CD8-positive, alpha-beta memory T cell (primary cell): ENCODE measurements at places on chromosomes 2 and 18. TPM values are rescaled to one million over a fixed set of nuclear protein-coding genes. Genes with fewer than 3 reads are reported as not detected.

The CXCR4 gene
- total RNA-seq = 106 TPM

The HOXD9 gene
- not detected for total RNA-seq

The INPP1 gene
- total RNA-seq = 15.9 TPM

The TACR1 gene
- total RNA-seq = not detected

The MC4R gene
- not detected for total RNA-seq

The CCDC148 gene
- not detected for total RNA-seq

The TCF23 gene
- total RNA-seq = not detected

DNA sequence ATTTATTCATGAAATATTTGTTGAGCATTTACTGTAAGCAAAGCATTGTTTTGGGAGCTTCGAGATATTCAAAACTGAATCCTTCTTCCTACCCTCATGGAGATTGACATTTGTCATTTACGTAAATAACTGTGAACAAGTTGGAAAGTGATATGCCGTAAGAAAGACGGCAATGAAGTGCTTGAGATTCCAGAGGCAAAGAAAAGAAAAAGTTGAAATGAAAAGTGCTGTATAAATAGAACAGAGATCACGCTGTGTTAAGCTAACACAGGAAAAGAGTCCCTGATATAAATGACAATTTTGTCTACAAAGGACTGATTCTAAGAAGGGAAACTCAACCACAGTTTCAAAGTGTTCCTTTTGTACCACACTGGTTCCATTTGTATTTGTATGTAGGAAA lies 1.8 kb downstream of the CHRNA1 start:
- DNase-seq = no peak

DNA sequence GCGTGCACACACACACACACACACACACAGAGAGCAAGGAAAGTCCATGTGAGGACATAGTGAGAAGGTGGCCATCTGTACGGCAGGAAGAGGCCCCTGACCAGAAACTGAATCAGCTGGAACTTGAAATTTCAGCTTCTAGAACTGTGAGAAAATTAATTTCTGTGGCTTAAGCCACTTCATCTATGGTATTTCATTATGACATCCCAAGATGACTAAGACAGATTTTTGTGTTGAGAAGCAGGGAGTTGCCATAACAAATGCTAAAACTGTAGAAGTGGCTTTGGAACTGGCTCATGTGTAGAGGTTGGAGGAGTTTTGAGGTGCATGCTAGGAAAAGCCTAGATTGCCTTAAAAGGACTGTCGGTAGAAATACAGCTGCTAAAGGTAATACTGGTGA lies 63.4 kb upstream of the ZBTB7C start:
- no peak for DNase-seq

GRCh38 chr2:148022351-148022750 lies 1.5 kb downstream of the MBD5 start:
- no peak for DNase-seq

DNA sequence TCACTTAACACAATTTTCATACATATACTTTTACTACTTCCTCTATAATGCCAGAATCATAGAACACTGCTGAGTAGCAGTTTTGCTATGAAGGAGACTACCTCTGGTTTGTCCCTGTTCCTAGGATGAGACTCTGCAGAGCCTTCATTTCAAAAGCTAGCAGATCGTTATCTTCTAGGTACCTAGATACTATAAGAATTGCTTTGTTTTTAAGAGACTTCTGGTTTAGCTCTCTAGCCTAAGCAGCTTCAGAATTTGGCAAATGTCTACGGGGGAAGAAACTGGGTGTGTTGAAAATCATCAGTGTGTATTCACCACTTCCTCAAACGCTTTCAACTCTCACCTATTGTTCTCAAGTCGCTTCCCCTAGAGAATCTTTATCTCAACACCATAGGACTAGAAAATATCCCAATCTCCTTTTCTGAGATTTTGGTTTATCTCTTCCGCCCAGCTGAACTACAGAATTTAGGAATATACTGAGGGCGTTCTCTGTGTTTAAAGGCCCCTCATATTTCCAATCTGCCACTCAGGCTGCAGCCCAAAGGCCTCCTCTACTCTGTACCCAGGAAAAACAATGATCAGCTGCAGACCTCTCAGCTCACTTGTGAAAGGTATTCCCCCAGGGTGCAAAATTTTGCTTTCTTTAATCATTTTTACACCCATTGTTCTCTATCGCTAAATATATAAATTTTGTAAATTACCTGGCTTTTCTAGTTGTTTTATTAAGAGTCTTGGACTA lies 28.7 kb downstream of the SMAD2 start:
- peak; percentile 58 for DNase-seq

GRCh38 chr2:190822043-190822442 lies 58.6 kb upstream of the GLS start:
- no peak for DNase-seq

DNA sequence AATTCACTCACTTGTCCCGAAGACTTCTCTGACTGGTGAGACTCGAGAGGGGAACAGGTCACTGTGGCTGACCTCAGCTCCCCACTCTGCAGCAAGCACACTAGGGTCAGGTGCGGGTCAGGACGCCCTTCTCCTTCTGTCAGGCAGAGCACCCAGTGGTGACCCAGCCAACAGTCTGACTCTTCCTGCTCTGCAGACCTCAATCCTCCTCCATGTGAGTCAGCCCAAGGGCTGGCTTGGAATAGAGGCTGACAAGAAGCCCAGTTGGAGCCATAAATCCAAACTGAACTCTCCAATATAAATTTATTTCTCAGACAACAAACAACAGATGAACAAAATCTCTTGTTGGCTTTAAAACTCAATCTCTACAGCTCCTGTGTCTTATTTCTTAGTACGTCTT lies 253.1 kb downstream of the SH3BP4 start:
- DNase-seq = no peak

GRCh38 chr2:101972621-101973434 lies 18.9 kb upstream of the IL1R2 start:
- DNase-seq = no peak

- DNase-seq = no peak
Observed at GRCh38 chr2:144975881-144976280, 456.0 kb upstream of the ZEB2 start.

DNA sequence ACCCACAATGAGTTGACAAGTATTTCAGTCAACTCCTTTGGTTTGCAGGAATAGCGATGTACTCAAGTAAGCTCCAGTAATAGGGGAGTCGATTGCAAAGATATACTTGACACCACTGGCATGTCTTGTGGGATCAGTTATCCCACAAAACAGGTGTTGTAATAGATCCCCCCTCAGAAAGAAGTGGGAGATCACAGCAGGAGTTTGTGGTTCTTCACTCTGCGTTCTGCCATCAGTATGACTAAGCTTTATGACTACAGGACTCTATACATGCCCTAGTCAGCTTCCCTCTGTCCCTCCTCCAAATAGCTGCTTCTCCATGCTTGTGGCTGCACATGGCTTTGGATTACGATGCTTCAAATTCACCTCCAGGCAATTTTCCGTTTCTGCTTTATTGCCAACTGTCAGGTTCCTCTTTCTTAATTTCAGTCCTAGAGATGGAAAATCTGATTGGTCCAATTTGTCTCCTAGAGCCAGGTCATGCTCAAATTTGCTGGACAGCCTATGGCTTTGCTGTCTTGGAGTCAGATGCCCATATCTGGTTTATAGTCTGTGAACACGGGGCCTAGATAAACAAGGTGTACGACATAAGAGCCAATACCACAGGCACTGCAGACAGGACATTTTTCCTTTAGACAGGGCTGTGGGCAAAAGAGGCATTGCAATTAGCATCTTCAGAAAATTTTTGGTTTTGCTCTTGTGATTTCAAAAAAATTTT lies 221.7 kb downstream of the PAX3 start:
- DNase-seq = no peak

DNA sequence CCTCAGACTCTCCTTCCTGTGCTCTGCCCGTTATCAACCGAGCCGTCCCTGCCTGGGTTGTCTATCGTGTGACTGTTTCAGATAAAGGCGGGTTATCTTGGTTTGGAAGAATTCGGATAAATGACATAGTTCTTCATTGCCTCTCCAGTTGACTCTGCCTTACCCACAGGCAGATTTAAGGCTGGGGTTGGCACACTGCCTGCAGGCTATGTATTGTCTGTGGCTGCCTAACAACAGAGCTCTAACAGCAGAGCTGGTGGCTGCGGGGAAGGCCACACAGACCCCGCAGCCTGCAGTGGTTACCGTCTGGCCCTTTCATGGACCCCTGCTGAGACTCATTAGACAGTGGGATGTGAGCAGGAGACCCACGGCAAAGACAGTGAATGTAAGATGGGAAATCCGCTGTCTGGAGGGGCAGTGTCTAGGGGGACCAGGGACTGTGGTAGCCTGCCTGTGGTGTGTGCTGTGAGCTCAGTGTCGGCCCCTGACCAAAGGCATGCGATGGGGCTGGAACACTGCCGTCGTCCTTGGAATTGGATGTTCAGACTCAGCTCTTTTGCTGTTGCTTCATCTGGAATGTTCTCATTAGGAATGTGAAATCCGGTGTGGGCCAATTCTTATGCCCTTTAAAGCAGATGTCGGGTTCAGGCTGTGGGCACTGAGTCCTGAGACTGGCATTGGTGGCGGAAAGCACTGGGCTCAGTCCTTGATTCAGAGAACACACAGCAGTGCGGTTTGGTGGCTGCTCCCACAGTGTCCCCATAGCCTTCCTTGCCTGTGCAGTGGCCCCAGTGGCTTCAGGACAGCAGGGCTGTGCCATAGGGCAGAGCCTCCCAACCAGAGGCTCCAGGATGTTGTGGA lies 44.5 kb downstream of the SH3RF3 start:
- no peak for DNase-seq

DNA sequence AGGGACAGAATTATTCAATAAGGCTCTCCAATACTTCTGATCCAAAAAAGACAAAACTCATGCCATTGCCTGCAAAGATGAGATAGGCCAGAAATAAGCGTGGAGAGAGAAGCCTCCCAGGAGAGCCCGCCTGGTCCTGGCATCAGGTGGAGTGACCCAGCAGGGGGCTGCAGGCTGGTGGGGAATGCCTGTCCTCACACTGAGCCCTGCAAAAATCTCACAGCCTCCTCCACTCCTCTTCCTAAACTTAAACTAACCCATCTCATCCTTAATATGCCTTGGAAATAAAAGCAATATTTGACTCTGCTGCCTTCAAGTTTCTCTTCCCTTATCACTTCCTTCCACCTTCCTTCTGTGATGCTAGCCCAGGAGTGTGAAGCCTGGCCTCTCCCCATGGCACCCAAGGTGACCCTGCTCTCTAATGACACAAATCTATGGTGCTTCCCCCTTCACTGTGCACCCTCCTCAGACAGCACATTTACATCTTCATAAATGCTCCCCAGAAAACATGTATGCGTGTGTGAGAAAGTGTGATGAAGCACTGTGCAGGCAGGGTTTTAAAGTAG lies 218.4 kb downstream of the ANAPC1 start:
- no peak for DNase-seq

DNA sequence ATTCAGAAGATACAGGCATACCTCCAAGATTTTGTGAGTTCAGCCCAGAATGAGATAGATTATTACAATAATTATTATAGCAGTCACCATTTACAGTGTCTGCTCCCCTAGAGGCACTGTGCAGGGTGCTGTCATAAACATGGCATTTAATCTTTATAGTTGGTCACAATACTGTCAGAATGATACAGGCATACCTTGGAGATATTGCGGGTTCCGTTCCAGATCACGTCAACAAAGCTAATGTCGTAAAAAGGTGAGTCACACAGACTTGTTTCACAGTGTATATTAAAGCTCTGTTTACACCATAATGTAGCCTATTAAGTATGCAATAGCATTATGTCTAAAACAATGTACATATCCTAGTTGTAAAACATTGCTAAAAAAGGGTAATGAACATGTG lies 45.6 kb downstream of the ZRANB3 start:
- no peak for DNase-seq

DNA sequence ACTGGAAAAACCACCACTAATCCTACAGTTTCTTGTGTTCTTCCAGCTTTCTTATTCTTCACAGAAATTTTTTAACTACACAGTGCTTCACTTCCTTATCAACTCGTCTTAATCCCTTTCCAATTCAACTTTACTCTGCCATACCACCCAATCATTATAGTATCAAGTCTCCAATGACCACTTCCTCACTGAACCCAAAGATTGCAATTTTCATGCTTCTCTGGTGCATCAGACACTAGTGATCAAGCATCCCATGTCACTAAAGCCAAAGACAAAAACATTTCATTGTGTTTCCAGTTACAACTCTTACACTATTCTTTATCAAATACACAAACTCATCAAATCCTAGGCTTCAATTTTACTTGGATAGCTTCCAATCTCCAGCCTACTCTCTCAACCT lies 9.5 kb downstream of the CHAC2 start:
- no peak for DNase-seq

DNA sequence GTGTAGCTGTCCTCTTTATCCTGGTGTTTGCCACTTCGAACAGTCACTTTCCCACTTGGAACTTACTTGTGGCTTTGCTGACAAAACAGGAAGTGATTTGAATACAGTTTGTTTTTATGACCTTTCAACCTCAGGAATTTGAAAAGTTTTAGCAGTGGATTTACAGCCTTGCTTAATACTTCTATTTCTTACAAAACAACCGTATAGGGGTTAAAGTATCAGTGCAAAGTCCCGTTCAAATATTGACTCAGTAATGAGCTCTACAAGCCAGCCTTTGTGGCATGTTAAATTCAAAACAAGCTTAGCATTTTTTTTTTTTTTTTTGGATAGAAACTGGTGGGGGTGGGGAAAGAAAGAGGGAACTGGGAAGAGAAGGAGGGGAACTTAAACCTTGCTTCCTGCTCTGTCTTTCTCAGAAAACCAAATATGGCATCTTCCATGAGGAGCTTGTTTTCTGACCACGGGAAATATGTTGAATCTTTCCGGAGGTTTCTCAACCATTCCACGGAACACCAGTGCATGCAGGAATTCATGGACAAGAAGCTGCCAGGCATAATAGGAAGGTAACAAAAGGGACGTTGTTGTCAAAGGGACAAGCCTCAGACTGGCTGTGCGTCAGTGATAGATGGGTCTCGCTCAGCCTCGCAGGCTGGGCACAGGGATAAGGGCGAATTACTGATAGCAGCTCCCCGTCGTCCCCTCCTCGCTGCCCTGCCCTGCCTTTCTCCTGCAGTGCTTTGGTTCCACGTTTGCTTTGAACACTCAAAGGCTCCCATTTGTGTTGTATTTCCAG lies at the start of gene HNMT:
Gene HNMT, plus strand, starts transcription at position 408 of the 793 bp plus-strand sequence. Its CDS starts 19 bp downstream, at position 427.
- DNase-seq = no peak

- no peak for DNase-seq
Observed at GRCh38 chr18:80145196-80145804, 36.2 kb downstream of the ADNP2 start.

GRCh38 chr2:44016282-44016681 lies 20.5 kb upstream of the LRPPRC start:
- DNase-seq = no peak

- DNase-seq = no peak
Observed at GRCh38 chr18:3816610-3817363, 366.8 kb downstream of the TGIF1 start.

GRCh38 chr2:42464631-42465030 lies 29.2 kb downstream of the KCNG3 start:
- DNase-seq = no peak

DNA sequence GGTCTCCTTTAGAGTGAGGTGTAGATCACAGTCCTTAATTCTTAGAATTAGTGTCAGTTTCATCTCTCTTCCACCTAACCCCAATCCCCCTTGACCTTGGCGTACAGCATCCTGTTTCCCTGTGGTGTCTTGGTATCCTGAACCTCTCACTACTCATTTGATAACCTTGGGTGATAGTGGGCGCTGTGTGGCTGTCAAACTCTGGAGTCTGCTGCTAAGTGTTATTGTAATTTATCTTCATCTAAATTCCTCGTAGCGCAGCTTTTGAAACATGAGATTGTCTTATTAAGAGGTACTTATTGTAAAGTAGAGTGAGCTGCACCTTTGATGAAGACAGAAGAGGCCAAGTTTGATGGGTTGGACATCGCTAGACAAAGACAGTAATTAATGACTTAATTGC lies 222.6 kb upstream of the SPRED2 start:
- no peak for DNase-seq

GRCh38 chr18:70994116-70994515 lies 705.3 kb downstream of the SOCS6 start:
- DNase-seq = no peak
